ENCODE measurements at places on chromosomes 16 and 17. TPM values are rescaled to one million over a fixed set of nuclear protein-coding genes. Genes with fewer than 3 reads are reported as not detected.

DNA sequence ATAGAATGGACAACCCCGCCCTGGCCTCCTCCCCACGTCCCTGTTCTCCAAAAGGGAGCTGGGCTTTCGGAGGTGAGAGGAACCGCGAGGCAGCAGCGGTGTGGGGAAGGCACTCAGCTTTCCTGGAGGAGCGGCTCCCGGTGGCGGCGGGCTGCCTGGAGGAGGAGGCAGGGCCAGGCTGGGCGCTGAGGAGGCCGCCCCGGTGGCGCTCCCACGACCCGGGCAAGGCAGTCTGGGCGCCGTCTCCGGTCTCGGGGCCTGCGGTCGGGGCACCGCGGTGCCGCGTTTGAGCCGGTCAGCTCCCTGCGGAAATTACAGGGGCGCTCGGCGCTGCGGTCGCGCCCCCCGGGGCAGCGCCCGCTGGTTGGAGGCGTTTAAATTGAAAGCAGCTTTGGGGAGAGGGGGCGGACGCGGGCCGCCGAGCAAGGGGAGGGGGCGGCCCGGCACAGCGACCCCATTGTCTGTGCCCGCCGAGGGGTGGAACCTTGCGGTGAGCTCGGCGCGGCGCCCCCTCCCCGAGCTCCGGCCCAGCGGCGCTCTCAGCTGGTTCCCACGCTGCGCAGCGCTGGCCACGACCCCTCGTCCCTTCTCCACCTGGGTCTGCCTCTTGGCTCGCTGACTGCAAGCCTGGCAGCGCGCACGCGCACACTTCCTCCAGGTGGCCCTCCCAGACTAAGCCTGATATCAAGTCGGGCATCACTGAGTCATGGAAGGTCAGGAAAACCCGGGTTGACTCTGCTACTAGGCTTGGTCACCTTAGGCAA is 58.7 kb upstream of the DLX4 start:
- no peak for DNase-seq

GRCh38 chr17:47013341-47013740 is 34.3 kb upstream of the RPRML start:
- no peak for DNase-seq

GRCh38 chr16:75114179-75114945 is 2.2 kb downstream of the LDHD start:
- DNase-seq, result no peak

DNA sequence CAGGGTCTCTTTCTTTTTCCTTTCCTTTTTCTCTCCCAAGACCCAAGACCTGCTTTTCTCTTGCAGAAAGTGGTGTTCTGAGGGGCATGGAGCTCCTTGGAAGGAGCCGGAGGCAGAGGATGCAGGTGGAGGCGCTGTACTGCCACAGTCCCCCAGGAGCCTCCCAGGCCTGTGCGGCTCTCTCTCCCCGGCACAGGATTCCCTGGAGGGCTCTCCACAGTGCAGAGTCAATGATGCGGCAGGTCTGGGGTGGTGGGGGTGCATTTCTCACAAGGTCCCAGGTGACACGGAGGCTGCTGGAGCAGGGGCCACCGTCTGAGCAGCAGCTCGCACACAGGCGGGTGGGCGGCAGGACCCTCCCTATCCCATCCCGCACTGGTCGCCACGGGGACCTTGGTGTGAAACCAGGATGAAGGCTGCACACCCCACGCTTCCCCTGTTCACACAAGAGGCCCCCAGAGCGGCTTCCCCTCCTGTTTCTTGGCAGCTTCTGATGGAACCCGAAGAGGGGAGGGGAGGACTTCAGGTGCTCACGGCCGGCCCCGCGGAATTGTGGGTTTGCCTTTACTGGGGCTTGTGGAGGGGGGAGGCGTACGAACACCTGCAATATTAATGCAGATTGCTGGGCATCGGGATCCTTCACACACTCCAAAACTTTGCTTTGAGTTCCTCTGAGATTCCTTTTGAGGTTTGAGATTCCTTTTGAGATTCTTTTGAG is 186.9 kb downstream of the ENGASE start:
- DNase-seq, result no peak

DNA sequence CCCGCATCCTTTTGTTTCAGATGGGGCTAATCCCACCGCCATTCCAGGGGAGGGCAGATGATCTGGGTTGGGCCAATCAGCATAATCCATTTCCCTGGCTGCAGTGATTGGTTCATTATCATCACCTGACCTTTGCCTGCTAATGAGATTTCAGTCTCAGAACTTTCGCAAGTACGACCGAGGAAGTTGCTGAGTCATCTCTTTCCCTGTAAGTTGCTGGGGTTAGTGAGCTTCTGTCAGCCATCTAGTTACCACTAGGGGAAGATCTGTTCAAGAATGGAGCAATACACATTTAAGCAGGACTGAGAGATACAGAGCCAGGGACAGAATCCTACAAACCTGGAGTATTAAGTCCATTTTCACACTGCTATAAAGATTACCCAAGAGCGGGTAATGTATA is 65.3 kb upstream of the NUDT7 start:
- DNase-seq, result no peak

DNA sequence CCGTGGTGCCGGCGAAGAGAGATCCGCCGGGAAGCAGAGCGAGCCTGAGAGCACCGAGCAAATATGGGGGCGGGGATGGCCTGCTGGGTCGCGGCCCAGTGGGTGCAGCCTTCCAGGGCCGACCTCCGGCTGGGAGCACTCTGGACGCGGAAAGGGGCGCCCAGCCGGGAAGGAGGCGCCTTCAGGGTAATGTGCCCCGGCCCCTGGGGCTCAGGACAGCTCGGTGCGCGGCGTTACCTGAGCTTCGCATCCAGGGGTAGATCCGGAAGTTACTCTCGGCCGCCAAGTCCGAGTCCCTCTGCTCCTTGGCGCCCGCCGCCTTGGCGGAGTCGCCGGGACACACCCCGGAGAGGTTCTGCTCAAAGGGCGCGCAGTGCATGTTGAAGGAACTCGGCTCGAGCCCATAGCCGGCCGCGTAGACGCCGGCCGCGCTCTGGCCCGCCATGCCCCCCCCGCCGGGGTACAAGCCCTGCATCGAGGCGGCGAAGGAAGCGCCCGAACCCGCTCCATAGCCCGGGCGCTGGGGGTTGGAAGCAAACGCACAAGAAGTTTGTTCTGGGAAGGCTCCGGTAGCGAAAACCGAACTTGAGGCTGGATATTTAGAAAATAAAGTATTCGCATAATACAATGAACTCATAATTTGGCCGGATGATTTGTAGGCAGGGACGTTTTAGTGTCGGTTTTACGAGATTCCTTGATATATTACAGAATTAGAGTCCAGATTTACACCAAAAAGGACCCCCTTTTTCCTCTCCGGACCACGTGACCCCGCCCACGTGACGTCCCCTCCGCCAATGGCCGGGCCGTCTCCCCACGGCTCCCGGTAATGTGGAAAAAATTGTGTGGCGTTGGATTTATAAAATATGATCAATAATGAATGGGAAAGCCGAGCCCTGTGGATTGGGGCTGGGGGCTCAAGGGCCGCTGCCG is at the start of gene HOXB7:
Gene HOXB7 (minus strand): TSS at position 736 of the 930 bp plus-strand sequence. CDS start 99 bp downstream, at position 637.
- DNase-seq, result no peak

- DNase-seq, result no peak
These were observed 97.3 kb upstream of the CHMP6 start for GRCh38 chr17:80894439-80894721.

- no peak for DNase-seq
These were observed 1093.3 kb upstream of the CDH8 start for GRCh38 chr16:63129411-63130125.

The KRT31 gene
- total RNA-seq, result not detected

The TP53TG3F gene
- total RNA-seq, result not detected

The SEPTIN12 gene
- total RNA-seq, result not detected

The HAGH gene
- 32.0 TPM for total RNA-seq

The GPR179 gene
- total RNA-seq, result 0.59 TPM
